ENCODE measurements at places on chromosomes 11 and 22. TPM values are rescaled to one million over a fixed set of nuclear protein-coding genes. Genes with fewer than 3 reads are reported as not detected.
A peak's percentile ranks its signal among the peaks of the same experiment; 100 is the strongest.

Gene RIMBP3B
- total RNA-seq: 0.04 TPM

Gene CAPN5
- total RNA-seq: 23.2 TPM

Gene WT1
- 0.21 TPM for total RNA-seq

Gene CRYBA4
- not detected for total RNA-seq

Gene TIRAP
- total RNA-seq: 2.6 TPM

- DNase-seq: no peak
Measured at GRCh38 chr11:2940921-2941821, 12.0 kb upstream of the PHLDA2 start.

DNA sequence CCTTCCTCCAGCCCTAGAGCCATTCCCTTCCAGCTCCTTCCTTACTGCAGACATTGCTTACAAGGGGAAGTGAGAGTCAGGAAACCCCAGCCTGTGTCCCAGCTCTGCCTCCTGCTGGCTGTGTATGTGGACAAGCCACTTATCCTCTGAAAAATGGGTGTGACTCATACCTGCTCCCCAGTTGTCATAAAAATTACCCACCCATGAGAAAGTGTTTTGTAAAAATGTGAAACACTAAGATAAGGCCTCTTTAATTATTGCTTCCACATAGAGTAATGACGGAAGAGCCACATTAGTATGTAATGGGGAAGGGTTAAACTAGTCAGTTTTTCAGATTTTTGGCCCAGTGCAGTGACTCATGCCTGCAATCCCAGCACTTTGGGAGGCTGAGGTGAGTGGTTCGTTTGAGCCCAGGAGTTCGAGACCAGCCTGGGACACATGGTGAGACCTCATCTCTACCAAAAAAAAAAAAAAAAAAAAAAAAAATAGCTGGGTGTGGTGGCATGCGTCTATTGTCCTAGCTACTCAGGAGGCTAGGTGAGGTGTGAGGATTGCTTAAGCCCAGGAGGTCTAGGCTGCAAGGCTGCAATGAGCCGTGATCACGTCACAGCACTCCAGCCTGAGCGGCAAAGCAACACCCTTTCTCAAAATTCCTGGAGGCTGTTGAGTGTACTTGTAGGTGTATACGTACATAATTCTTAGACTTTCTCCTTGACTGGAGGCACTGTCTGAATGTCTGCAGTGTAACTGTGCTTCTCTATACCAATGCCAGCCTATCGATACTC lies 84.9 kb downstream of the CTTN start:
- DNase-seq: peak; percentile 43

DNA sequence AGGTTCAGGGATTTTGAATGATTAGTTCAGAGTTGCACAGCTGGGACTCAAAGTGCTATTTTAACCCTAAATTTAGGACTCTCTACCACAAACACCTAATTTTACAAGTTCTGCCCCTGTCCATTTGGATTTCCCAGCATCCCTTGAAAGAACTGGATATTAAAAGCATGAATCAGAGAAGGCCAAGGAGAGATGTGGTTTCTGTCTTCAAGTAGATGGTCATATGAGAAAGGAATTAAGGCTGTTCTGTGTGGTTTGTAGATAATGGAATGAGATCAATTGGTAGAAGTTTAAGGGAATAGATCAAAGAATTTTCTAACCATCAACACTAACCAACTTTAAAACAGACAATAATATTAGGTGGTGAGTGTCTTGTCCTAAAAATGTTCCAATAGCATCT lies 106.4 kb upstream of the TENM4 start:
- no peak for DNase-seq

DNA sequence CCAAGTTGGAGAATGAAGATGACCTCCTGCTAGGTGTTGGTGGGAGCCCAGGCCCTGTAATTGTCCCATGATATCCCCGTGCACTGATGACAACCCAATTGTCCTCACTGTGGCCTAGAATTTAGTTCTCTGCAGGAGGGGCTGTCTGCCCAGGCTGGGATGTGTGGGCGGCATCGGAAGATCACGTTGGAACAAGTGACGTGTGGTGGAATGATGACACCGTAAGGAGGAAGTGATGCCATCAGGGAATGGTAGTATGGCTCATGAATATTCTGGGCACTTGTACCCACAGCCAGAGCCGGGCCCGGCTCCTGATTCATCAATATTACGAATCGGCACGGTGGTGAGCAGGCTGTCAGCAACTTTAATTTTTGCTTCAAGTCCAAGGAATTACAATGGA lies 111.6 kb downstream of the MIAT start:
- no peak for DNase-seq
